Spleen (tissue), 13 donors: ENCODE measurements at places on chromosomes 7 and 10. TPM values are rescaled to one million over a fixed set of nuclear protein-coding genes. Genes with fewer than 3 reads are reported as not detected.
A peak's percentile ranks its signal among the peaks of the same experiment; 100 is the strongest.

GRCh38 chr7:47962262-47962661, 14.0 kb upstream of the PKD1L1 start:
- DNase-seq = no peak

DNA sequence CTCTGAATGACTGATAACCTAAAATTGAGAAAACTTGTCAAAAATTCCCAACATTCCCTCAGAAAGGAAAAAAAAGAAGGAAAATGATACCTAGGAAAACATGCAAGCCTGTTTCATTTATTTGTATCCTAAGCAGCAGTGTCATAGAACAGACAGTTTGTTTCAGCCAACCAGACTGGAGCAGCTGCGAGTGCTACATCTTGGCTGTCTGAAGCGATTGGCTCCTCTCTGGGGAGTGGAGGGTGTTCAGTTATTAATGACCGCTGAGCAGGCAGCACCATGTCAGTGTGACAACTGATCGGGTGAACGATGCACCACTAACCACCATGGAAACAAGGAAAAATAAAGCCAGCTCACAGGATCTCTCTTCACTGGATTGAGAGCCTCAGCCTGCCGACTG, at the start of gene LRRN3:
LRRN3 (plus strand) TSS at position 282 of the 400 bp plus-strand sequence. CDS start 31,646 bp downstream, outside the sequence.
- DNase-seq = no peak

GRCh38 chr7:118029826-118030422, 154.0 kb upstream of the LSM8 start:
- DNase-seq = no peak

GRCh38 chr7:131087756-131088658, 239.7 kb upstream of the MKLN1 start:
- DNase-seq = no peak

DNA sequence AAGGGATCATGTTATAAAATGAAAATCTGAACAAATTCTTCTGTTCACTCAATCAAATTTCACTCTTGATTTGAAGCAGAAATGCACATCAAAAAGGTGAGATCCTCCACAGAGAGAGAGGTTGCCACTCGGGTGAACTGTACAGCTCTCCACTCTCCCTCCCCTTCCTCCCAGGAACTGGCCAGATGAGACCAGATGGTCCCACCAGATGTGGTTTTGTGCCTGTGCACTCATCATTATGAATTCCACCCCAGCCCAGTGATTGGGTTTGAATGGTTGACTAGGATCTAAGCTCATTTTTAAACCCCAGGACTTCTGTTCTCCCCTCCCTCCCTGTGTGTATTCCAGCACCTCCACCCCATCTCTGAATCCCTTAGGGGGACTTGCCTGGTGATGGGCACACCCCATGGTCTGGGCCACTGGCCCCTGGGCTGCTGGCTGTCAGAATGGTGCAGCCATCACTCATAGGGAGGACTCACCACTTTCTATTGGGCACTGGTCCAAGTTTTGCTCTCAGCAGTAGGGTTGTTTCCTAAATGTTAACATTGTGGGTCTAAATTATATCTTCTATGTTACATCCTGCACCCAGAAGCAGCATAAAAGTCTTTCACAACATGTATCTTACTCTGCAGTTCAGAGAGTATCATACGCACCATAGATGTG, 393.1 kb downstream of the TNS3 start:
- DNase-seq = no peak

DNA sequence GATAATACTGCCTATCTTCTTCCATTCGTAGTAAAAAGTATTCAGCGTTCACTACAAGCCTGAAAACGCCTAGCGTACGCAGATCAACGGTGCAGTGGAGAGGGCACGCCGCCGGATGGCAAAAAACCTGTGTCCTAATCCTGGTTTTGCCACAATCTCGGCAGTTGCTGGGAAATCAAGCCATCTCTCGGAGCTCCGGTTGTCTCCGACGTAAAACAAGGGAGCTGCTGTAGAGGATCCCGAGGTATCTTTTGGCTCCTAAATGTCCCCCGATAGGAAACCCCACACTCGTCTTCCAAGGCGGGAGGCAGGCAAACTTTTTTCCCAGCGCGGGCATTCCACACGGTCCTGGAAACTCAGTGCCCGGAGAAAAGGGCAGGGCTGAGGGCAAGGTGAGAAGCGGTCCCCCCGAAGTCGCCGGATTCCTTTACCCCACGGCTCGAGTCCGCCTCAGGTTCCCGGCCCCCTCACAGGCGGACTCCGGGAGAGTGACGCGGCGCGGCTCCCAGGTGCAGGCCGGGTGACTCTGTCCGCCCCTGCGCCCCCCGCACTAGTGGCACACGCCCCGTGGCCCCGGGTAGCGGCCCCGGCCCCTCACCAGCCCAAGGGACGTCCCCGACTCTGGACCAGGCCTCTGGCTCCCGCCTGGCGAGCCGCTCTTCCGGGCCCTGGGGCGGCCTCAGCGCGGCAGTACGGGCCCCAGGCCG, 649 bp downstream of the IDE start:
- peak; percentile 80 for DNase-seq

- no peak for DNase-seq
These were observed 55.7 kb upstream of the OGDHL start for GRCh38 chr10:49817845-49818244.

- DNase-seq = no peak
These were observed 156.3 kb upstream of the GRB10 start for GRCh38 chr7:50939021-50939420.

DNA sequence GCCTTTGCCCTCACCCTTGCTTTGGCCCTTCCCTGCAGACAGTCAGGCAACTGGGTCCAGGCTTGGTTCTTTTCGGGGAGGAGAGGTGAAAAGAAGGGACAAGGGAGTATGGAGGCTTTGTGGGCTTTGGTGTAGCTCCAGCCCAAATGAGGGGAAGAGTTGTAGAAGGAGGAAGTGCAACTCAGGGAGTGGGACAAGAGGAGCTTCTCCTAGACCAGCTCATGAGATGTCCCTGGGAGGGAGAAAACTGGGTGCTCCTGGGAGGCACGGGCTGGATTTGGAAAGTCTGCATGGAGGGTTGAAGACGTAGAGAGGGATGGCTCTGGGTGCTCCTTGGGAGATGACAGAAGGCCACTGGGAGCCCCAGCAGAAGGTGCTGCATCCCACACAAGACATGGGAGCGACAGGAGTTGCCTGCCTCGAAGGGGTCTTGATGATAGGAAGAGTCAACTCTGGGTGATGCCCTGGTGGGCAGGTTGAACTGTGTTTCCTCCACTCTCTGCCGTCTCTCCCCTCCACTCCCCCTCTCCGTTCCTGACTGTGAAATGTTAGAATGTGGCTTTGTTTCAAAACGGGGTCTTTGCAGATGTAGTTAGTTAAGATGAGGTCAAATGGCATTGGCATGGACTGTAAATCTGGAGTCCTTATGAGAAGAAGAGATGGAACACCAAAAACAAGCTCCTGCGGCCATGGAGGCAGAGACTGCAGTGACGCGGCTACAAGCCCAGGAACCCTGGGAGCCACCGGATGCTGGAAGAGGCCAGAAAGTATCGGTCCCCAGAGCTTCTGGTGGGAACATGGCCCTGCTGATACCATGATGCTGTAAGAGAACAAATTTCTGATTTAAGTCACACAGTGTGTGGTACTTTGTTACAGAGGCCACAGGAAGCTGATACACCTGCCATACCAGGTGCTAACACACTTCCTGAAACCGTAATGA, 298.5 kb downstream of the GLRX3 start:
- no peak for DNase-seq

GRCh38 chr10:88792661-88793060, 9.9 kb upstream of the LIPM start:
- peak; percentile 81 for DNase-seq

DNA sequence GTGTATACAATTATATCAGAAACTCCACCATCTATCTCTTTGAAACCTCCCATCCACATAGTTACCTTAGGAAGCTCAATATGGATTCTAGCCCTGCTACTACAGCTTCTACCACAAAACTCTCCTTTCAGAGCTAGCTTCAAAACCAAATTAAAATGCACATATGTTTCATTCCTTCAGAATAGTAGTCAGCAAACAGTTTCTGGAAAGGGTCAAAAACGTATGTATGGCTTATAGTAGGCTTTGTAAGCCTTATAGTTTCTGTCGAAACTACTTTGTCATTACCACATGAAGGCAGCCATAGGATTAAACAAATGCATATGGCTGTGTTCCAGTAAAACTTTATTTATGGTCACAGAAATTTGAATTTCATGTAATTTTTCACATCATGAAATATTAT, 155.6 kb upstream of the LAMB4 start:
- DNase-seq = no peak

DNA sequence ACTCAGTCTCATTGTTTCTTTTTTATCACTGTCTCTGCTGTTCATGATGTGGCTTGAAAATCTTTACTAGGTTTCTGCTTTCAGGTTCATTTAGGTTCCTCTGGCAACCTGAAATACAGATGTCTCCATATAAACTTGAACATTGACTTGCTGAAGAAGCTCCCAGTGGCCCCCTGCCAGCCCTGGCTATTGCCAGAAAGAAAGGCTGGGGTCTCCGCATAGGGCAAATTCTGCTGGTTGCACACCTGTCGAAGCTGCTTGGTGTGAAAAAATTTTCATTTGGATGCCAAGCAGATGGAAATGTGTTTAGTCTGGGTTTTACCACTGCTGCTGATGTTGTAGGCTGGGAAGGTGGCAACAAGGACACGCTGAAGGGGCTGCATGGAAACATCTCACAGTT, 826.7 kb upstream of the GHITM start:
- DNase-seq = no peak

Gene ARHGAP19
- polyA plus RNA-seq = 3.1 TPM

Gene TCERG1L
- polyA plus RNA-seq = not detected
